ENCODE measurements at places on chromosomes 12 and 14.

GRCh38 chr12:1161197-1161596 is 170.2 kb downstream of the ERC1 start:
- DNase-seq: no peak

- no peak for DNase-seq
These were observed 86.5 kb downstream of the CAND1 start for GRCh38 chr12:67355428-67356379.

GRCh38 chr14:87952307-87953094 is 40.5 kb downstream of the GALC start:
- DNase-seq: no peak

DNA sequence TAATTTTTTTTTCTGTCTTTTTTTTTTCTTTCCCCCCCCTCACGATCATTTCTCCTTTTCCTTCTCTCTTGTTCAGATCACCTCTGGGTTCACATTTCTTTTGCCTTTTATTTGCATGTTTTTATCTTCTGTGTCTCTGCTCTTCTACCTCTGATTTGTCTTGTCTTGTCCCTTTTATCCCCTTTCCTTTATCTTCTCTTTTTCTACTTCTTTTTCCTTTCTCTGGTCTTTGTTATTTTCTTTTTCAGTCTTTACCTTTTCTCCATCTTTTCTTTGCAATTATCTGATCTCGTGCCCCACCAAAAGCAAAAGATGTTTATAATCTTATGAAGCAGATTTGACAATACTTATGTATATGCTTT is 77.8 kb upstream of the RAP1B start:
- no peak for DNase-seq

DNA sequence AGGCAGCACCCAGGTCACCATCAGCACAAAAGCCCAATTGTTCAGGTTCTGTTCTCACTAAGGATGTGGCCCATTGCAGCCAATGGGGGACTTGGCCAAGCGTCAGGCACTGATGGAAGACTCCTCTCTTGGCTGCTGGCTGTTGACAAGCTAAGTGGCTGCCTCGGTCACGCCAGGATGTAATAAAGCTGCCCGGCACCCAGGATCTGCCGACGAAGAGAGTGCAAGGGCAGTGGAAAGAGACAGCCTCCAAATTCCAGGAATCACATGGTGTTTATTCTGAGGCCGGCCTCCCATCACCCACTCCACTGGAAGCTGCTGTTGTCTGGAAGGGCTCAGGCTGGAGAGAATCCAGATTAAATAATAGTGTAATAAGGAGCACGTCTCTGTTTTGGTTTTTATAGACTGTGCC is 451.8 kb upstream of the TBX3 start:
- no peak for DNase-seq

- DNase-seq: no peak
These were observed 4.1 kb downstream of the CLEC2B start for GRCh38 chr12:9864913-9865675.

GRCh38 chr12:5509102-5509501 is 77.2 kb downstream of the NTF3 start:
- DNase-seq: no peak

GRCh38 chr14:74377976-74378690 is 29.9 kb downstream of the VRTN start:
- no peak for DNase-seq

DNA sequence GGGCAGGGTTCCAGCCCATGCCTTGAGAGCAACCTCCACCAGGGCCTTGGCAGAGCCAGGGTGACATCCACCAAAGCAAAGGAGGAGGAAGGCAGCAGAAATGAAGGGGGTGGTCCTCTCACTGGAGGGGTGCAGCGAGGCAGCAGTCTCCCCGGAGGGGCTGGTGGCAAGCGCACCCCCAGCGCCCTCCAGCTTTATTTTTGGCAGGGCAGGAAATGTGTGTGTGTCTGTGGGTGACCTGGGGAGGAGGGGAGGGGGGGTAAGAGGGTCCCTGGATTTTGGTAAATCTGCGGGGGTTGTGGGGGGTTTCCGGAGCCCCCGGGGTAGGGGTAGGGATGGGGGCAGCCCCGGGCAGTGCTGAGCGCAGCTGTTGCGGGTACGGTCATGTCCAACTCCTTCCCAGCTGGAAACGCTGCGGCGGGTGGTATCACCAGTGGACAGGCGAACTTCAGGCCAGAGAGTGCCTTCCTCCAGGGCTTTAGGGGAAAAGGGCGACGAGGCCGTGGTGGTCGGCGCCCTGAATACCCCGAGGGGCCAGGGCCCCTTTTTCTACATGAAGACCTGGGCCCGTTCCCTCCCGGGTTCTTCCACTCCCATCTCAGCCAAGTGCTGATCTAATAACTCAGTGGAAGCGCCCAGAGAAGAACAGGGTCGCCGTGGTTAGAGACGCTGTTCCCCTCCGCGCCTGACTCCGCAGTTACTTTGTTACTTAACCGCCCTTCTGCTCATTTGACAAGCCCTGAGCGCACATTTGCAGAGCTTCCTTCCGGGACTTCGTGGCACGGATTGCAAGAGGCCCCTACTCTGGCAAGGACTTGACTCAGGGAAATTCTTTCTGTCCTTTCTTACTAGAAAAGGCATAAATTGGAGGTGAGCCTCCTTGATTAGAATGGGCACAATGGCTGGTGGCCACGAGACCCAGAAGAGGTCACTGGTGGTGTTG is 55.2 kb downstream of the FOS start:
- peak; percentile 19 for DNase-seq

GRCh38 chr12:32788405-32788804 is 32.7 kb upstream of the YARS2 start:
- DNase-seq: no peak

DNA sequence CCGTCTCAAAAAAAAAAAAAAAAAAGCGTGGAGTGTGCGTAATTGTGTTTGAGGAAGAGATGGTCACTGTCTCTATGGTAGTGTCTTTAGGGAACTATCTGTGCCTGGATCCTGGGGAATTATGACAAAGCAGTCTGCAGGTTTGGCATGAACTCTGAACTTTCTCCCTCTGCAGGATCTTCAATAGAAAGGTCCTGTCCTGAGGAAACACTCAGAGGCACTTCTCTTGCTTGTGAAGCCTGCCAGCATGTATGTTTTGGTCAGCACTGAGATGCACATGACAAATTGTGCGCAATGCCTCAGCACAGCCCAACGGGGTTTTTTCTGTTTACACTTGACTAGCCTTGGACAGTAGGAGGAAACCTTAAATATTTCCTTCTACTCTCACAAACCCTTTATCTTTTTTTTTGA is 46.6 kb downstream of the ATF7 start:
- no peak for DNase-seq

GRCh38 chr14:60651086-60651795 is 2.0 kb upstream of the SIX1 start:
- DNase-seq: no peak

Data from stimulated activated CD4-positive, alpha-beta T cell treated with anti-CD3 and anti-CD28 coated beads, Interleukin-1b, Interleukin-23, amount 100 ng/mL, for 1 hour (primary cell).